ENCODE measurements at places on chromosomes 12 and 14.

DNA sequence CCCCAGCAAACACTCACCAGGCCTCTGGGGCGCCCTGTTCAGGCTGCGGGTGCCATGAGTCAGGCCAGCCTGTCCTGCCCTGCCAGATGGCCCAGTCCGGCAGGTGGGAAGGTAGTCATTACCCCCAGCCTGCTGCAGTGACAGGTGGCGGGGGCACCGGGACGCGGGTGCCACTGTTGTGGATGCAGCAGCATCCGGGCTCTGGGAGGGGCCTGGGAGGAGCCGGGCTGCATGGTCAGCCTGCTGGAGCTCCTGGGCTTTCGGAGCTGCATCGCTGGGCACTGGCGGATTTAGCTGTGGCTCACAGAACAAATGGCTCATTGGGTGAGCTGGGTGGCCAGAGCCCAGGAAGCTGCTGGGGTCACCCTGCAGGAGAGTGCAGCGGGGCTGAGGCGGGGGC, 13.5 kb downstream of the CEP170B start:
- DNase-seq, result no peak

GRCh38 chr14:57903954-57904353, 38.1 kb upstream of the SLC35F4 start:
- no peak for DNase-seq

DNA sequence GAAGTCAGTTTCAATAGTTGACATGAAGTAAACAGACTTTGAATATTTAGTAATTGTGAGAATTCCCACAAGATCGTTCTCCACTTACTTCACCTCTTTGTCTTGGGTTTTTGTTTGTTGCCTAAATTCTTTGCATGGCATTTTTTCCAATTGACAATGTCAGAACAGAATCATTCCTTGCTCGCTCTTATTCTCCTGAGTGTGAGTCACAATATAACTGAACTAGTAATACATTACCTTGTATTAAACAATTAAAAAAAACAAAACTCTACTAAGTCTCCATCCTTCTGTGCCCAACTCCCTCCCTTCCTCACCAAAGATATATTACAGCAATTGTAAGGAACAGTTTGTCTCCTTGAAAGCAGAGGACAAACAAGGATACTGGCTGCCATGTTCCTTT, 638.8 kb upstream of the NOVA1 start:
- DNase-seq, result no peak

DNA sequence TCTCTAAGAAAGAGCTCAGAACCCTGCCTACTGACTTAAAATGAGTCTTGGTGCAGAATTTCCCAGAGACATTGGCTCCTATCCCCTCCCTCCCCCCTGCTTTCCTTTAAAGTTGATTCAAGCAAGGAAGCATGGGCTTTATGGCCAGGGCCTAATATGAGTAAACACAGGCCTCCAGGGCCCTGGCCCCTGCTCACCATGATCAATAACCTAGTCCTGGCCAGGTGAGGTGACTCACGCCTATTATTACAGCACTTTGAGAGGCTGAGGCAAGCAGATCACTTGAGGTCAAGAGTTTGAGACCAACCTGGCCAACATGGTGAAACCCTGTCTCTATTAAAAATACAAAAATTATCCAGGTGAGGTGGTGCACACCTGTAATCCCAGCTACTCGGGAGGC, 165.1 kb upstream of the TMCC3 start:
- no peak for DNase-seq

- DNase-seq, result no peak
These were observed 30.8 kb downstream of the PAWR start for GRCh38 chr12:79659961-79660431.

DNA sequence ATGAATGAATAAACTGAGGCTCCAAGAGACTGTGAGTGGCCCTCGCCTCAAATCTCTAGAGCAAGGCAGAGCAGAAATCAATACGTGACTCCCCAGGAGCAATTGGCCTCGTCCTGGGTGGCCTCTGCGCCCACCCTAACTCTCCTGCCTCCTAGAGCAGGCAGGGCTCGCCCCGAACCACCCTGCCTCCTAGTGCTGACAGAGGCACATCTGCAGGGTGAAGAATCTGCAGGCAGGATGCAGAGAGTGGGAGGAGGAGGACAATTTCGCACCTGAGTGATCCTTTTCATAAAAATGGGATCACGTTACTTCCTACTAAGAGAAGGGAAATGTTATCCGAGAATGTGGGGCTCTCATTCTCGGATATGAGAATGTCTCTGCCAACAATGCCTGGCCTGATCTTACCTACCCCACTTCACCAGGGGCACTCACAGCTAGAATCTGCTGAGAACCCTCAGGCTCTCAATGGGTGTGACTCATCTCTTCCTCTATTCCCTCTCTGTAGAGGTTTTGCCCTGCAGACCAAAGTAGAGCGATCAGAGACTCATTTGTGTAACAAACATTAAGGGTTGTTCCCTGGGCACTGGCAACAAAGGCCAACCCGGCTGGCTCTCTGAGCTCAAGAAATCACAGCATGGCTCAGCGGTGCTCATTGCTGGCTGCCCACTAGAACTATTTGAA, 61.7 kb upstream of the BCL2L14 start:
- peak; percentile 86 for DNase-seq

GRCh38 chr14:22497144-22497423, 91.9 kb downstream of the DAD1 start:
- DNase-seq, result no peak

DNA sequence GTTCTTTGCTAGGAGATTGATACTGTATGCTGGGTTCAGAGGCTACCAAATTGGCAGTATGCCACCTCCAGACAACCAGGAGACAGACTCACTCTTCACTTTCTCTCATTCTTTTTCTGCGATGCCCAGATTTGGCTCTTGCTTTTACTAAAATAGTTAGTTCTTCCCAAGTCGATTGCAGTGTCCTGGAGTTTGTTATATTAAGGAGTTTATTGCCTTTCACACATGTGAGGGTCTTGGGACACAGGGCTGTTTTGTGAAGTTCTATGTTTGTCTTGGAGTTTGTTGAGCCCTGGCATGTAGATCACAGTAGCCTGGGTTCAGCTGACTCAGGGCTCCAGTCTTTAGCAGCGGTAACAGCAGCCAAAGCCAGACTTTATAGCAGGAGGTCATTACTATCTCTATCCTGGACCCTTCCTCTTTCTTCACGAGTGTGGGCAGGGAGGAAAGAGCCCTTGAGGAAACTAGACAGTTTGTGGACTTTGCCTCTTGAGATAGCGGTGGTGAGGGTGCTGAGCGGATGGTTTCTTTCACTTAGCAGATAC, 1.6 kb downstream of the MLEC start:
- no peak for DNase-seq

DNA sequence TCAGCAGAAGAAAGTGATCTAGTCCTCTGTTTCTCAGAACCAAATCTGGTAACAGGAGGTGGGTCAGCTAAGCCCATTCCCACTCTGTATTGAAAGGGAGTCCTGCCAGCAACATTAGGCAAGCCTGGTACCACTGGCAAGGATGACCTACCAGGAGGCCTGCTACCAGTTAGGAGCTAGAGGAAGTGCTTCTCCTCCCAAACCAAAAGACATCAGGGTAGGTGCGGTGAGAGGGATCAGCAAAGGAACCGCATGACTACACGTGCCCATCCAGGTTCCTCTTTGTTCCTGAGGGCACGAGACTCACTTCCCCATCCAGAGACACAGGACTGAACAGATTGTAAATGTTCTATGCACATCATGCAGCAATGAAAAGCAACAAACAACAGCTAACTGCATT, 2.8 kb downstream of the KLRC4 start:
- no peak for DNase-seq

- DNase-seq, result no peak
These were observed 29.6 kb upstream of the NTF3 start for GRCh38 chr12:5402009-5402935.

DNA sequence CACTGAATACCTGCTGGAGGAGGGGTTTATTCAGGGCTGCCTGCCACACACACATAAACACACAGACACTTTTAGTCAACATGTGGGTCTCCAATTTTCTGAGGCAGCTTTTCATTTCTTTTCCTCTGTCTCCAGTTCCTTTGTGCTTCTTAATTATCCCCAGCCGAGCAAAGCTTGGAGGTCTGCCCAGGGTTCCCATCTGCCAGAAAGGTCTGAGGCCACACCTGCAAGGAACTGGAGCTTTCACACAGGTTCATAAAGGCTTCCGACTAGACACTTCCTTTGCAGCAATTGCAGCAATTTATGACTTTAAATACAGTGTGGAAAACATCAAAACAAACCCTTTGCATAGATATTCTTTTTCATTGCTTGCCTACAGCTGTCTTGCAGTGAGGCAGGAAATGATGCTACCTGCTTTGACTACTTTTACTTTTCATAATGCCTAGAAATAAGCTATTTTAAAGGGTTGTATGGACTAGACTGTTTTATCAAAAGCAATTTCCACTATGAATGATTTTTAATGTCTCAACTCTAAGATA, 1318.9 kb downstream of the AACS start:
- no peak for DNase-seq

DNA sequence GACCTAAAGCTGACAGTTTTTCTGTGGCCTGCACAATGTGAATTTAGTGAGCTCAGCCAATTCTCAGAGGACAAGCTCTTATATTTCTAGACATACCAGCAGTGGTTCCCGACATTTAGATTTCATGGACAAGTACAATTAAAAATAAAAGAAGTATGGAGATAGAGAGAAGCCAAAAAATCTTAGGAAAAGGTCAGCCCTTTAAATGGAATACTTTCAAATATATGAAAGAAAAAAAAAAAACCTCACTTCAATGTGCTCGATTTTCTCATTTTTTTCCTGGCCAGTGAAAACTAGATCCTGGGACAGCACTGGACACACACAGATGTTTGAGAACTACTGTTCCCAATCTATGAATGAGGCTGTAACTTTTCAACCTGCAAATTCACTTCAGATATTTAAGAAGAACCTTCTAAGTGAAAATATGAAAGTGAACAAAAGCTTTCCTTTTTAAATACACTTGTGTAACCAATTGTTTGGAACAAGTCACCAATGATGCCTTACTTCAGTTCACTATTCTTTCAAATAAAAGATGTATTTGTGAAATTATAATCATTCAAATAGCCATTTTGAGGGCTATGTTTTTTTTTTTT, 109.4 kb downstream of the SLC38A1 start:
- DNase-seq, result no peak

GRCh38 chr12:19800884-19801283, 361.6 kb downstream of the AEBP2 start:
- peak; percentile 48 for DNase-seq

- no peak for DNase-seq
These were observed 11.0 kb upstream of the RPS6KL1 start for GRCh38 chr14:74934041-74934440.

DNA sequence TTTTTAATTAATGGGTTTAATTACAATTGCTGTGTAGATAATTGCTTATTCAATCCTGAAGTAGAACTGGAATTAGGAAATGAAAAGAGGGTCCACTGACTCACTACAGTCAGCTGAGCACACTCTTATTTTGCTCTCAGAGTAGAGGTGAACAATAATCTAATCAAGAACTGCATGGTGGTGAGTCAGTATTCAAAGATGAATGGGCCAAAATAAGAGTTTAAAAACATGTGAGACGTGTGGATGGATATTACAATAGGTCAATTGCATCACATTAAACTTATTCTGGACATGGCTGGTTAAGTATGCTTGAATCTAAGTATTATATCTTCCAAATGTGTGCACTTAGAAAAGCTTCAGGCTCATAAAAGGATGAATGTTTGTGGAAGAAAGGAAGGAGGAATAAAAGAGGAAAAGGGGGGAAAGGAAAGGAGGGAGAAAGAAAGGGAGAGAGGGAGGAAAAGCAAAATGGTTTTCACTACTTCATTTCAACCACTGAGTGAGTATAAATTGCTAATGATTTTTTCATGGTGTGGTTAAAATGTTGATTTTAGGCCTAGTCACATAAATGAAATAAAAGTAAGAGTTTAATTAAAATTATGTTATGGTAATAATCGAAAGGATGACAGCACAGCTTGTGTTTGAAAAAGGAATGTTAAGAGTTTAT, 27.0 kb upstream of the EEA1 start:
- no peak for DNase-seq

- no peak for DNase-seq
These were observed 23.6 kb upstream of the OR4K2 start for GRCh38 chr14:19851365-19851764.

DNA sequence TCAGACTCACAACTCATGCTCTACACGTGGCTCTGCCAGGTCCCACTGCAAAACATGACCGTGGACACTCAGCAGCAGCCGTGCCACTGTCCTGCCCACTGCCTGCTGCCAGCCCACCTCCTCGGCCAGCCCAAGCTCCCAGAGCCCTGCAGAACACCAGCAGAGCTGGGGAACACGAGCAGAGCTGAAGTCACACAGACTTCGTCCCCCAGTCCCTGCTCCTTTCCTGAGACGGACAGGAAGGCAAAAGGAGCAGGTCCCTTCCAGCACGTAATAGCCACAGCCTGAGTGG, 152.1 kb downstream of the DPF3 start:
- no peak for DNase-seq

DNA sequence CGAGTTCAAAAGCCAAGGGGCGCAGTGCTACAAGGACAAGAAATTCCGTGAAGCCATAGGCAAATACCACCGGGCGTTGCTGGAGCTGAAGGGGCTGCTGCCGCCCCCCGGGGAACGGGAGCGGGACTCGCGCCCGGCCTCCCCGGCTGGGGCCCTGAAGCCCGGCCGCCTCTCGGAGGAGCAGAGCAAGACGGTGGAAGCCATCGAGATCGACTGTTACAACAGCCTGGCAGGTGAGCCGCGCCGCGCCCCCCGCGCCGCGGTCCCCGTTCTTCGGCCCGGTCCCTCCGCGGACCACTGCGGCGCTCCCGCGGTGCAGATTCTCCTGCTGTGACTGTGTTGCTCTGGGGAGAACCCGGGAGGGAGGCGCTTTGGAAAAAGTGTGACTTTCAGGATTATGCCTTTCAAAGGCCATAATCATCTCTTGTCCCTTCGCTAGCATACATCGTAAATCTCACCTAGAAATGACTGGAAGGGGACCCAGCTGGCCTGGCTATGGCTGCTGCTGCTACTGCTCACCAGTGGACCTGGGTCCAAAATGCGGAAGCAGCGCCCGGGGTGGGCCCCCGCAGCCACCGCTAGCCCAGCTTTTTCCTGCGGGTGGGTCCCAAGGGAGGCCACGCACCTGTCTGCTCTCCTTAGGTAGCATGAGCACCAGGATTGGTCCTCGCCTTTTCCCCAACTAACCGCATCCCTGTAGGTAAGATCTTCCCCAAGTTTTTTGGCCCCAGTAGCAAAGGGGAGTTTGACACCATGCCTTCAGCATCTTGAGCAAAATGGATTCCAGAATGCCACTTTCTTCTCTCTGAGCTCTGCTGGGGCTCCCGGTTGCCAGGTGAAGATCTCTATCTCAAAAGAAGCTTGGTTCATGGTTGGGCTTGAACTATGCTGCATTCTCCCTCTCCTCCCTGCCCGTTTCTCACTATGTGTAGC, 853 bp downstream of the TTC9 start:
- no peak for DNase-seq

GRCh38 chr12:66087365-66087943, 43.1 kb downstream of the LLPH start:
- no peak for DNase-seq
